Fibroblast of the aortic adventitia (primary cell): ENCODE measurements at places on chromosomes 4 and X. TPM values are rescaled to one million over a fixed set of nuclear protein-coding genes. Genes with fewer than 3 reads are reported as not detected.

Gene FGF5
- total RNA-seq = 0.98 and 55.9 TPM in 2 replicates

Gene ARSD
- total RNA-seq = 6.5 and 12.0 TPM in 2 replicates

Gene VCX
- not detected in 2 replicates for total RNA-seq

Gene P2RY8
- not detected in 2 replicates for total RNA-seq

Gene NHSL2
- 3.9 and 6.8 TPM in 2 replicates for total RNA-seq

Gene ITGB1BP2
- total RNA-seq = 2.6 and 6.2 TPM in 2 replicates

Gene PNMA6A
- 1.3 and 14.9 TPM in 2 replicates for total RNA-seq

Gene PFKFB1
- total RNA-seq = 0.09 TPM in 1 of 2 replicates, not detected in the other

Gene RS1
- total RNA-seq = not detected in 2 replicates

Gene CNGA1
- total RNA-seq = 0.18 TPM in 1 of 2 replicates, not detected in the other

Gene SEC24B
- total RNA-seq = 13.5 and 29.6 TPM in 2 replicates

Gene FAAH2
- total RNA-seq = under 0.01 TPM in 1 of 2 replicates, not detected in the other

Gene RAB28
- 3.7 and 16.7 TPM in 2 replicates for total RNA-seq

Gene SMIM43
- 0.45 and 1.1 TPM in 2 replicates for total RNA-seq

Gene RTL5
- 2.3 and 4.3 TPM in 2 replicates for total RNA-seq

Gene HAUS3
- total RNA-seq = 18.9 and 28.0 TPM in 2 replicates

Gene DNAAF6
- total RNA-seq = not detected in 2 replicates

Gene HCFC1
- 16.4 and 34.5 TPM in 2 replicates for total RNA-seq

Gene FDCSP
- not detected in 2 replicates for total RNA-seq

Gene SLC10A7
- total RNA-seq = 10.0 and 18.2 TPM in 2 replicates

Gene CFI
- total RNA-seq = 17.6 and 201 TPM in 2 replicates

Gene CLIC2
- total RNA-seq = 12.6 and 104 TPM in 2 replicates

Gene DKK2
- total RNA-seq = 0.27 and 0.82 TPM in 2 replicates

Gene CLGN
- 4.1 and 19.3 TPM in 2 replicates for total RNA-seq

Gene FHDC1
- 0.09 and 0.16 TPM in 2 replicates for total RNA-seq

Gene PRRG1
- 10.0 and 15.3 TPM in 2 replicates for total RNA-seq

Gene NWD2
- not detected in 2 replicates for total RNA-seq

Gene MAP7D2
- total RNA-seq = 0.18 and 1.2 TPM in 2 replicates

Gene SAGE1
- total RNA-seq = not detected in 2 replicates

Gene EXOSC9
- total RNA-seq = 26.8 and 50.7 TPM in 2 replicates

Gene PRIMPOL
- 29.9 and 31.0 TPM in 2 replicates for total RNA-seq

Gene CENPVL1
- total RNA-seq = 0.41 TPM in 1 of 2 replicates, not detected in the other

Gene FRMPD3
- total RNA-seq = 0.09 and 0.16 TPM in 2 replicates

Gene PABPC1L2B
- total RNA-seq = not detected in 2 replicates

Gene HPGD
- total RNA-seq = 2.7 TPM in 1 of 2 replicates, not detected in the other

Gene SPIN2A
- 0.63 TPM in 1 of 2 replicates, not detected in the other for total RNA-seq

Gene RWDD4
- 10.0 and 43.7 TPM in 2 replicates for total RNA-seq

Gene NOX1
- not detected in 2 replicates for total RNA-seq

Gene PROM1
- total RNA-seq = under 0.01 TPM in 1 of 2 replicates, not detected in the other

Gene PABPC1L2A
- not detected in 2 replicates for total RNA-seq

Gene EDA
- 0.09 and 1.4 TPM in 2 replicates for total RNA-seq

Gene CXorf38
- 2.8 and 10.0 TPM in 2 replicates for total RNA-seq

Gene CTAG2
- not detected in 2 replicates for total RNA-seq

Gene ENOX2
- total RNA-seq = 13.2 and 16.5 TPM in 2 replicates

Gene BANK1
- total RNA-seq = 0.41 and 0.54 TPM in 2 replicates

Gene MANBA
- total RNA-seq = 32.1 and 74.3 TPM in 2 replicates

Gene PAGE5
- not detected in 2 replicates for total RNA-seq

Gene FGFBP1
- not detected in 2 replicates for total RNA-seq

Gene PLK4
- 0.33 and 21.4 TPM in 2 replicates for total RNA-seq

Gene HMGB3
- 8.2 and 13.1 TPM in 2 replicates for total RNA-seq

Gene ASB9
- total RNA-seq = 0.18 TPM in 1 of 2 replicates, not detected in the other

Gene GRPEL1
- 8.6 and 16.1 TPM in 2 replicates for total RNA-seq

Gene DLG3
- total RNA-seq = 15.0 and 15.4 TPM in 2 replicates

Gene EGFL6
- total RNA-seq = 0.27 TPM in 1 of 2 replicates, not detected in the other

Gene PLAC1
- 0.09 TPM in 1 of 2 replicates, not detected in the other for total RNA-seq

Gene TMPRSS11B
- not detected in 2 replicates for total RNA-seq

Gene SLC4A4
- 2.1 and 2.4 TPM in 2 replicates for total RNA-seq
